ENCODE measurements at places on chromosomes 4 and X. TPM values are rescaled to one million over a fixed set of nuclear protein-coding genes. Genes with fewer than 3 reads are reported as not detected.

DNA sequence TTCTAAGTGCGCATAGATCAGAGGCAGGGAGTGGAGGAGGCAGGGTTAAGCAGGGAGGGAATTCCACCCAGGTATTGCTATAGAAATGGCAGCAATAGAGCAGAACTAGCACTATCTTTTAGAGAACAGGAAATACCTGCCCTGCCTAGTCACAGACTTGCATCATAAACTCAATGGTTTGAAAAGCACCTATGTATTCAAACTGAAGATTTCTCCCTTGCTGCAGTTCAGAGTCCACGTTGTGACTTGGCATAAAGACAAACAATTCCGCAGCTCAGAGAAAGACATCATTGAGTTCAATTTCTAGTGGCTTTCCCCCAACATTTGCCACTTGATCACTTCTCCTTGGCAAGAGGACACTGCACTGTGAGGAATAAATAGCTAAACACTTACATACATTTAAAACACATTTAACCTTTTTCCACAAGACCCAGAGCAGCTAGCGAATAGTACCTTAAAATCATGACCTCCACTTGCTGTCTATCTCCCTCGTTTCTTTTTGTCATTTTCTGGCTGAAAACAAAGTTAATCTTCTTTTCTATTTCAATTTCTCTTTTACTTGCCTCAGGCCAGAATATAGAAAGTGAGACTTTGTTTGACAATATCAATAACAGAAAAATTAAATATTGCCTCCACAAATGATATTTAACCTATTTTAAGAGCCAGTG, 42.4 kb downstream of the SLC7A11 start:
- DNase-seq, result peak; percentile 86

DNA sequence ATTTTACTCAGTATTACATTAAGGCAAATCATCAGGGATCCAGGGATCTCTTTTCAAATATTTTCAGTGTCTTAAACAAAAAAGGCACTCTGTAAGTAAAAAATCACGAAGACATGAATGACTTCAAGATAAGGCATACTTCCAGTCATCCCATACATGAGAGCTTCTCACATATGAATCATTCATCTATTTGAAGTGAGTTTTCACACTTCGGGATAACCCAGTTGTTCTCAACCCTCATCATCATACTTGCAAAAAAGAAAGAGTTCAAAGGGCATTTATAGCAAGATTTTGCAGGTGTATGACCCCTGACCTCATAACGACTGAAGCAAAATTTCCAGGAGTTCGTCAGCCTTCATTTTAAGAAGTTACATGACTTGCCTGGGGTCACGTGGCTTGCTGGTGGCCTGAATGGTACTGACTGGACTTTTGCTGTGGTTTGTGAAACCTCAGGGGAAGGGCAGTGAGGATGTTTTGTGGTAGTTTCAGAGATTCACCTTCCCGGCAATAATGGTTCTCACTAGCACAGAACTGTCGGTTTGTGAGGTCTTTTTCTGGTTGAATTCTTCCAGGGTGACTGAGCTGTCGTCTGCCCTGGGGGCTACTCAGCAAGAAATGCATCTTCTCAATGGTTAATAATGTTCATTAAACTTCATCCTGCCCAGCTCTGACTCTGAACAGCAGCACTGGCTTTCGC, 115.8 kb upstream of the SHISA3 start:
- no peak for DNase-seq

GRCh38 chr4:129043523-129043922, 49.8 kb downstream of the SCLT1 start:
- no peak for DNase-seq

GRCh38 chrX:40095583-40096394, 2.0 kb downstream of the BCOR start:
- no peak for DNase-seq

DNA sequence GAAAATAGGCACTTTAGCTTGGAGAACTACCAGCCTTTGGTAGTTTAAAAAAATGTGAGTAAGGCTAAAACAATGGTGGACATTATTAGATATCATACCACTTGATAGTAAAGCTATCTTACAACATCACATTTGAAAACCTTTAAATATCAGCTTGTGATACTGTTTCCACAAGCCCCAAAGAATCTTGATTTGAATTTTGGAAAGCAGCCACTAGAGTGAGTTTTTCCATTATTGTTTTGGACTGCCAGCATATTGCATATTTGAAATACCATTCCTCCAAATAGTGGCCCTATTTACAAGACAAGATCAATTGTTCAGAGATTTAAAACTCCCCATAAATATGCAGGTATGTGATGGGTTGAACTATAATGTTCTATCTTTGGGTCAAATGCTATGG, 303.0 kb upstream of the PRPS2 start:
- DNase-seq, result no peak

- DNase-seq, result no peak
Measured at GRCh38 chrX:113514906-113515305, 674.3 kb upstream of the AMOT start.

DNA sequence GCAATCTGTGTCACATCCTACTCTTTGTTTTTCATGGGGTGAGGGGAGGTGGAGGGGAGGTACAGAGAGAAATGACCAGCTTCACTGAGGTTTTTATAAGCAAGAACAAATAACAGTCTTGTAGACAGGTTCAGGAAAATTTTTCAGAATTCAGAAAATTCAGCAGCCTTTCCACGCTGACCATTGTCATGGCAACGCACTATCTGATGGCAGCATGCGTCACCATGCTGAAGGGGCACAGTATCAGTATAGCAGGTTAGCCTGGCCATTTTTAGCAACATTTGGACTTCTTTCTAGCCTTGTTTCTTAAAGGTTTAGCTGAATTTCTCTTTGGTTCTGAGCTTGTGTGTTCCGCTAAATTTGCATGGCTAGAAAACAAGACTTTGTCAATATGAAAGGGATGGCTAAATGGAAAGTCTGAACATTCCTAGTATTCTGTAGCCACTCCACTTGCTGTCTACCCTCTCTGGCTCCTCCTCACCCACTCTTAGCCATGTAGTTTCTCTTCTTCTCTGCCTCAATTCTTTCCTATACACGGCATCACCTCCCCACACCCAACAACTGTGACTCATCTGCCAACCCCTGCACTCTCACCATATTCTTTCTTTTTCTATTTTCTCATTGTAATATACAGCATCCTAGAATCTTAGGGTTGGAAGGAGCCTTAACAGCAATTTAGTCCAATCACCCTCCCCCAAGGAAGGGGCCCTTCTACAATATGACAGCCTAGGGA, 42.7 kb upstream of the CITED1 start:
- DNase-seq, result no peak

DNA sequence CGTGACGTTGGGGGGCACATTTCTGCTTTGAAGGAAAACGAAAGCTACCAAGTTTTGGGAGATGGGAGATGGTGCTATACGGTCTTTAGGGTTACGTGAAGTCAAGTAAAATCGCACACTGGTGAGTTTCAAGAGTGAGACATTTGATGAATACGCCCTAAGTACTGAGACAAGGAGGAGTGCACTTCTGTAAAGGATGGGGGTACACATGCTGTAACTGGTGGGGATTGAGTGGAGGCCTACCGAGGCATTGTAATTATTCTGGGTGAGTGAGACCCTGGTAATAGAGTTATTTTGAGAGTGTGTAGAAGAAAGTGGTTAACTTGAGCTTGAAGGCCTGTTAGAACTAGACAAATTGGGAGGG, 536 bp downstream of the SH3BGRL start:
- DNase-seq, result no peak

DNA sequence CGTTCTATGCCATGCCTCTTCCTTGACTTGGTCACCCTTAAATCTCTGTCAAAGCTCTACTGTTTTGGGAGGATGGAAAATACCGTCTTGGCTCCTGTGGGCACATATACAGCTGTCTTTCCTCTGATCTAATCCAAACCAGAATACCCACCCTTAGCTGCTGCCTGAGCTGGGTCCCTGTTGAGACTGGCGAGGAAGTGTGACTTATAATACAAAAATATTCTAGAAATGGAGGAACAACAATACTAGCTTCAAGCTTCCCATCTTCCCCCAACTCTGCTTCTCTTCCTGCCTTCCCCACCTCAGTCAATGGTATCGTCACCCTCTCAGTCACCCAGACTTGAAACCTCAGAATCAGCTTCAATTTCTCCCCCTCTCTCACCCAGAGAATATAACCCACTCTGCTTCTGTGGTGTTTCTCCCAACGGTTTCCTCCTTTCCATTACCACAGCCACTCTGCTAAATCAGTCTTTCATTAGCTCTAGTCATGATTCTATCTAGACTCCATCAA, 599 bp upstream of the IL2RG start:
- no peak for DNase-seq

- peak; percentile 90 for DNase-seq
Measured at GRCh38 chr4:8537041-8537461, 43.1 kb upstream of the GPR78 start.

DNA sequence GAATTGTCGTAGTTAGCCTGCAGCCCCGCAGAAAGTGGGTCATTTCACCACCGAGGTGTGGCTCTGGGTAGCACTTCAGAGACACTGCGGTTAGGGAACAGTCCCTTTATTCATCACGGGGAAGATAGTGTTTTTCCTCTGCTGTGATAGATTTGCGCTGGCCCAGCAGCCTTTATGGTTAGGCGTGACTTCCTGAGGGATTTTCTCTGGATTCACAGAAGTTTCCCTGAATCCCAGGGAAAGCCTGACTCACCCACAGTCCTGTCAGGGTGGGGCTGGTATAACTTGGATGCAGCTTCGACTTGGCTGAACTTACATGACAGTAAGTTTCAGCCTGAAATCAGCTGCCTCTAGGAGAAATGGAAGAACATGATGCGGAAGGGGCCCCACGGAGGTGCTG, 196.3 kb upstream of the HHIP start:
- no peak for DNase-seq

DNA sequence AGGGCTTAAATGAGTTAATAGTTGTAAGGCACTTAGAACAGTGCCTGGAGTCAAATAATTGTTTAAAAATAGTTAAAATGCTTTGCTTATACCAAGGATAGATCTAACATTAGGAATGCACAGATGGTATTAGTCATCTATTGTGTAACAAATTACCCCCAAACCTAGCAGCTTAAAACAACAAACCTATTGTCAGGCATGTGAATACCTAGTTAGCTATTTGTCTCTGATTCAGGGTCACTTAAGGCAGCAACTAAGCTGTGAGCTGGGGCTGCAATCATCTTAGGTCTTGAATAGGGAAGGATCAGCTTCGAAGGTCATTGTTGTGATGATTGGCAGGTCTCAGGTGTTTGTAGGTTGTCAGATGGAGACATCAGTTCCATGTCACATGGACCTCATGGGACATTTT, 42.4 kb upstream of the AGA start:
- DNase-seq, result peak; percentile 99

- no peak for DNase-seq
Measured at GRCh38 chrX:44343412-44344141, at the start of gene EFHC2. TSS of gene EFHC2 (minus strand) at chrX:44343672. CDS start at chrX:44343588, 84 bp downstream.

- DNase-seq, result no peak
Measured at GRCh38 chr4:160563552-160564282, 1460.8 kb downstream of the RAPGEF2 start.

GRCh38 chrX:153947009-153947769, 2.7 kb upstream of the RENBP start:
- no peak for DNase-seq

The LRIT3 gene
- under 0.01 TPM for total RNA-seq

The SPANXC gene
- total RNA-seq, result not detected

The KANTR gene
- total RNA-seq, result 1.9 TPM

The PHEX gene
- total RNA-seq, result 0.07 TPM

The SOWAHD gene
- total RNA-seq, result not detected

The FRAS1 gene
- total RNA-seq, result 9.1 TPM

The ETDA gene
- total RNA-seq, result not detected

The NDST4 gene
- total RNA-seq, result not detected

The SERTM2 gene
- not detected for total RNA-seq

The AMBN gene
- total RNA-seq, result not detected

Data from epithelial cell of proximal tubule (primary cell).